ENCODE measurements at places on chromosomes 13 and 19.

GRCh38 chr19:39296055-39296645 lies at the start of gene IFNL1:
Gene IFNL1 (plus strand): TSS chr19:39296407. CDS start chr19:39296422, 15 bp downstream.
- no peak for DNase-seq

GRCh38 chr19:35013820-35014754 lies 14.0 kb downstream of the GRAMD1A start:
- no peak for DNase-seq

GRCh38 chr13:26820871-26821270 lies 60.3 kb upstream of the GPR12 start:
- DNase-seq, result no peak

DNA sequence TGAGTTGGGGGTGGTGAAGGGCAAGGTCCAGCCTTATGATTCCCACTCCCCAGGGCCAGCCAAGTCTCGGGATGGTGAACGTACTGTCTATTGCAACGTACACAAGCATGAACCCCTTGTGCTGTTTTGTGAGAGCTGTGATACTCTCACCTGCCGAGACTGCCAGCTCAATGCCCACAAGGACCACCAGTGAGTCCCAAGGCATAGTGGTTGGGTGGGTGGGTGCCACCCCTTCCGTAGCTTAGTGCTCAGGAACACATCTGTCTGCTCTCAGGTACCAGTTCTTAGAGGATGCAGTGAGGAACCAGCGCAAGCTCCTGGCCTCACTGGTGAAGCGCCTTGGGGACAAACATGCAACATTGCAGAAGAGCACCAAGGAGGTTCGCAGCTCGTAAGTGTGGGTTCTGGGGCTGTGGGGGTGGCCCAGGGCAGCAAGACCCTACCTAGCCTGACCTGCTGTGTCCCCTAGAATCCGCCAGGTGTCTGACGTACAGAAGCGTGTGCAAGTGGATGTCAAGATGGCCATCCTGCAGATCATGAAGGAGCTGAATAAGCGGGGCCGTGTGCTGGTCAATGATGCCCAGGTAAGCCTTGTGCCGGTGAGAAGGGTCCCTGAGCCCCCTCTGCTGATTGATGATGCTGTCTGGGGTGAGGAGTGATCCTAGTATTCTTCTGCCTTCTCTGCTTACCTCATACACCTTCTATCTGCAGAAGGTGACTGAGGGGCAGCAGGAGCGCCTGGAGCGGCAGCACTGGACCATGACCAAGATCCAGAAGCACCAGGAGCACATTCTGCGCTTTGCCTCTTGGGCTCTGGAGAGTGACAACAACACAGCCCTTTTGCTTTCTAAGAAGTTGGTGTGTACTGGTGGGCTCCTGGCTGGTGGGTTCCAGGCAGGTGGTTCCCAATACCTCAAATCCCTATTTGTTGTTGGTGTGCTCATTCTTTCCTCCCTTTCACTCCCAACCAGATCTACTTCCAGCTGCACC lies 3.8 kb downstream of the TRIM28 start:
- DNase-seq, result no peak

- no peak for DNase-seq
Measured at GRCh38 chr13:102678339-102679107, 16.3 kb downstream of the METTL21C start.

GRCh38 chr13:112728375-112729126 lies 38.7 kb downstream of the ATP11A start:
- no peak for DNase-seq

GRCh38 chr19:802498-803098 lies 5.3 kb downstream of the PTBP1 start:
- DNase-seq, result no peak

GRCh38 chr13:78976696-78977095 lies 317.7 kb upstream of the OBI1 start:
- DNase-seq, result no peak

DNA sequence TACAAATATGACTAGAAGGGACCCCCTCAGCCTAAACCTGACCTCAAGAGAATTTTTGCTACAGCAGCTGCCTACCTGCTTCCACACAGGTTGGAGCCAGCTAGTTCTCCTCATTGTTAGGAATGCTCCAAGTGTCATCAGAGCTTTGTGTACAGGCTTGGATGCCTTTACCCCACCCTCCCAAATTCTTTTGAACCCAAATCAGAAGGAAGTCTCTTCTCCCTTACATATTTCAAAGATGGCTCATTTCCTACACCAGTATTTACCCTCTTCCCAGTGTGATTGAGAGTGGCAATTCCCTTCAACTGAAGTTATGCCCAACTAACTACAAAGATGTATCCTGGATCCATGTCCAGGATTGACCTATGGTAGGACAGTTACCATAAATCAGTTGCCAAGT lies 323.2 kb downstream of the OXGR1 start:
- no peak for DNase-seq

DNA sequence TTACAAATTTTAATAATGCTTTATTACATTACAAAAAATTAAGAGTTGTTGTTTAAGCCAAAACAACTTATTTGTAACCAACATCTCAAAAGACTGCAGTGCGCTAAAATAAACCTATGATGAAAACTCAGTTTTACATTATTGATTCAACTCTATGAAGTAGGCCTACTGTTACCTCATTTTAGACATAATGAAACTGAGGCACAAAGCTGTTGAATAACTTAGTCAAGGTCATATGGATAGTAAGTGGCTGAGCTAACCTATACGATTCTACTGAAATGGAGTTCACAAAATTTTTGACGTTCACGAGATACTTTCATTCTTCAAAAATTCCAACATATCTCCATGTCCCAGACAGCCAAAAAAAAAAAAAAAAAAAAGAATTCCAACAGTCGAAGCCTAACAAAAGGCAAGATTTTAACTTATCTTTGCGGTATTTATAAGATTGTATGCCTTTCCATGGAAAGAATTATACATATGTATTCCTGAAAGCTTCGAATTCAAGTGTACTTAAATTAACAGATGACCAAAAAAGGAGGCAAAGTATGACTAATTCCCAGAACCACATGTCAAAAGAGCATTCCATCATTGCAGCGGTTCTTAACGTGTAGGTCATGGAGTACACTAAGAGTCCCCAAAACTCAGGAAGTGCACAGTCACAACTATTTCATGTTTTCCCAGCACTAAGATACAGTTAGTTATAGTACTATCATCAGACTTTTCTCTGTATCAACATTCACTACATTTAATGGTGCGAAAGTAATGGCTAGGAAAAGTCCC lies 69.4 kb downstream of the PSPC1 start:
- no peak for DNase-seq

- DNase-seq, result no peak
Measured at GRCh38 chr19:18749362-18750231, 41.5 kb downstream of the COMP start.

GRCh38 chr13:113065406-113066141 lies 40.0 kb upstream of the F7 start:
- no peak for DNase-seq

GRCh38 chr13:45473627-45474026 lies 8.9 kb downstream of the COG3 start:
- no peak for DNase-seq

- DNase-seq, result no peak
Measured at GRCh38 chr13:30551189-30551588, 66.5 kb upstream of the USPL1 start.

DNA sequence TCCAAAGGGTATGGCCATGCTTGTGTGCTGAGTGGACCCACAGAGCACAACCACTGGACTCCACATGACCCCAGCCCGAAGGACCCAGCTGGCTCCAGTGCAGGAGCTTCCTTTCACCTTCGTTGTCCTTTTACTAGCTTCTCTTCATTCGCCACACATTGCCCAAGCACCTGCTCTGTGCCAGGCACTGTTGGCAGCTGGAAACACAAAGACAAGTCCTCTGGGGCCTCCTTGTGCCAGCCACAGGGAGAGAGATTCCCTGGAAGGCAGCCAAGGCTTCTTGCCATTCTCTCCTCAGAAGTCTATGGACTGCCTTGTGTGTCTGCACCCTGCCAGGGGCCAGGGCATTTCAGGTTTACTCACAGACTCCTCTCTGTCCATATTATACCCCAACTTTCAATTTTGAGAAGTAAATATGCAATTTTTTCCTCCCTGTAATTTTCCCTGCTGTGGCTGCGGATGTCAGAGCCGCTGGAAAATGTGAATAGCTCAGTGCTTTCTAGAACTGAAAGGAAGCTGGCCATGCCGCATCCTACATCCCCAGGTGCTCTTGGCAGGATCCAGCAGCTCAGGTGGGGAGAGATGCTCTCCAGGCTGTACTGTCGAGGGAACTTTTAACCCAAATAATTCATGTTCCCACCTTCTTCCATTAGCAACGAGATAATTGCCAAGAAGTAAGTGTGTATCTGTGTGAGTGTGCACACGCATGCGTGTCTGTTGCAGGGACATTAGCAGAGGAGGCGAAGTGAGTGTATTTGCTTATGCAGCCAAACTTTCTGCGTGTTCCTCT lies 57.2 kb downstream of the CHST8 start:
- DNase-seq, result no peak

DNA sequence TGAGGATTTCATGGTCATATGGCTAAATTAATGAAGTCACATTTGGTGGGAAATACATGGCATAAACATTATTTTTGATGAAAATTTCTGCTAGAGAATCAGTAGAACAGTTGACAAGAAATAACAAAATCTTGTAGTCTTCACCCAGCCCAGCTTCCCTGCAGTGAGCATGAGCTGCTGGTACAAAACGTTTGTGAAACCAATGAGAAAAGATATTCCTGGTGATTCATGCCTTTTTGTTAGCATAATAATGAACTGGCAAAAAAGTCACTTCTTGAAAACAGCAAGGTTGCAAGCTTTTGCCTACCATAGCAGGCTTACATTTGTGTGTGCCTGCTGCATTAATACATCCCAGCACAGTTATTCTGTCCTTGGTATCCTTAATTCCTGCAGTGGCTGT lies 475.9 kb upstream of the HTR2A start:
- DNase-seq, result no peak

- DNase-seq, result no peak
Measured at GRCh38 chr13:104996022-104996421, 1539.4 kb downstream of the EFNB2 start.

GRCh38 chr13:42574011-42574410 lies at the start of gene TNFSF11:
Gene TNFSF11 (plus strand): TSS chr13:42574152. CDS start chr13:42574304, 152 bp downstream.
- DNase-seq, result no peak

- DNase-seq, result no peak
Measured at GRCh38 chr13:113443991-113444390, 9.3 kb downstream of the ADPRHL1 start.

GRCh38 chr19:5503598-5503997 lies 48.4 kb downstream of the ZNRF4 start:
- no peak for DNase-seq

- no peak for DNase-seq
Measured at GRCh38 chr19:291006-291521, at the start of gene PLPP2. Gene PLPP2 (minus strand): TSS chr19:291403. CDS start chr19:291336, 67 bp downstream.

DNA sequence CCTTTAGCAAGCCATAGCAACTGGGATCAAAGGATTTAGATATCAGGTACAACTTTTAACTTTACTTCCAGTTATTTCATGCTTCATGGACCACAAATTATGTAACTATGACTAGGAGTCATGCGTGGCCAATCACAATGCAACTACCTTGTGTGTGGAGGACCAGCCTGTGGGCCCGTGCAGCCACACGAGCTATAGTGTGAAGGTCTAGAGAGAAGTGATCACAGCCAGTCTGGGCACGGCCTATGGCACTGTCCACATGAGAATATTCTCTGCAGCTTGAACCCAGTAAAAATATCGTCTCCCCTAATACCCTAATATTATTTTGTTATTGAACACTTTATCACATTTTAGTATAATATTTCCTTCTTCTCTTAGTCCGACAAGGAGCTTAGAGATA lies 464.9 kb upstream of the MIR17HG start:
- DNase-seq, result no peak

DNA sequence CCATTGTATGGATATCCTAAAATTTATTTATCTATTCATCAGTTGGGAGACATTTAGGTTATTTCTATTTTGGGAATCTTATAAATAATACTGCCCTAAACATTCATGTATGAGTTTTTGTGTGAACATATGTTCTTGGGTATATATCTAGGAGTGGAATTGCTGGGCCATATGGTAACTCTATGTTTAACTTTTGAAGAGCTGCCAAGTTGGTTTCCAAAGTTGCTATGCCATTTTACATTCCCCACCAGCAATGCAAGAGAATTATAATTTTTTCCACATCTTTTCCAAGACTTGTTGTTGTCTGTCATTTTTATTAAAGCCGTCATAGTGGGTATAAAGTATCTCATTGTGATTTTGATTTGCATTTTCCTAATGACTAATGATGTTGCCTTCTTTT lies 48.2 kb upstream of the CALM3 start:
- DNase-seq, result no peak

DNA sequence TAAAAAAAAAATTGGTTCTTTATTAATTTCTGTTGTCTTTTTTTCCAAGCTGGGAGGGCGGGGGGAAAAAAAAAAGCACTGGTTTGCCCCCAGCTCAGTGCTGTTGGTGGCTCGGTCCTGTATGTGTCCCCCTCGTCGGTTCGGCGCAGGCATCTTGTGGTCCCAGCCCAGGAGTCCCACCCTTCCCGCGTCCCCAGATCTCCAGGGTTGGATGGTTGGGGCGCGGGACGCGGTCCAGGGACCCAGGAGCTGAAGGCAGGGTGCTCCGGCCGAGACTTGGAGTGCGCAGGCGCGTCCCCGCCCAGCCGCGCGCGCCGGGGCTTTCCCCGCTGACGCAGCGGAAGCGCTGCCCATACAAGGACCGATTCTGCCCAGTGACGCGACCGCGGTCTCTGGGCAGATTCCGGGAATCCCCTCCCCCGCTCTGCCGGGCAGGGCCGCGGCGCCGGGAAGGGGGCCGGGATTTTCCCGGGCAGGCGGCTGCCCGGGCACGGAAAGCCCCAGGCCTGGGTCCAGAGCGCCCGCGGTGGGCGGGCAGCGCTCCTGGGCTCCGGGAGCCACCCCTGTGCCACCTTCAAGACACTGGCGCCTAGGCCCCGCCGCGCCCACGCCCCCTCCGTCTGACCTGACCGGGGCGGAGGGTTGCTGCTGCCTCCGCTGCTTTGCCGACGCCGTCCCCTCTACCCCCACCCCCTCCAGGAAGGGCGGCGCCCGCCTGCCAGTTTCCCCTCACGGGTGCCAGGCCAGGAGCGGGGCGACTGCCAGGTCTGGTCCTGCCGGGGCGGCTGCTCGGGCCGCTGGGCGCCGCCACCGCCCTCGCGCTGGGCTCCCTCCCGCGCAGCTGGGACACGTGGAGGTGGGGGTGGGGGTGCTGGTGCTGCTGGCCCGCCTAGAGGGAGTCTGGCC lies 2.3 kb downstream of the JUNB start:
- peak; percentile 67 for DNase-seq

GRCh38 chr13:59047546-59047945 lies 1116.2 kb downstream of the DIAPH3 start:
- no peak for DNase-seq

Data from BJ (cell line).